ENCODE measurements at places on chromosomes 6 and 20.

DNA sequence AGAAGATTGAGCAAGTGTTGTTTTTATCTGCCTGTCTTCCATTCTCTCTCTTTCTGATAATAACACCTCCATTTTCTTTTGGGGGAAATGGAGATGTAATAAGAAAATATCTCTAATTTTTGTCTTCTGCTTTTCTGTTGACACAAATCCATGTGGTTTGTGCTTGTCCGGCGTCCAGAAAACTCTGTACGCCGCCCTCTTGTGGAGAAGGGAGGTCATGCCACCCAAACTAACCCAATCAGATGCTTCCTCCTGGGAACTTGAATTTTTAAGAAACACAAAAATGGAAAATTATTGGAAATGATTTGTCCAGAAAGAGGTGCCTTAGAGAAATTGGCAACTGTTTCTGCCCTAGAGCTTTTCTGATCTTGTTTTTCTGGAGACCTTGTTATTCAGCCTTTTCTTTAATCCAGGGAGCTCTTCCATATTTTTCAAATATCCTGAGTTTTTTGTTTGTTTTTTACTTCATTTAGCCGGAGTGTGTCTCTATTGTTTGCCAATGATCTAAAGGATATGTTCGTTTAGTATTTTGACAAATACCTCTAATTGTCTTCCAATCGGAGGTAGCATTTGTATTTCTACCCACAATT lies 17.8 kb upstream of the FNDC1 start:
- DNase-seq: no peak

- no peak for DNase-seq
Measured at GRCh38 chr6:112802144-112802543, 455.0 kb downstream of the RFPL4B start.

DNA sequence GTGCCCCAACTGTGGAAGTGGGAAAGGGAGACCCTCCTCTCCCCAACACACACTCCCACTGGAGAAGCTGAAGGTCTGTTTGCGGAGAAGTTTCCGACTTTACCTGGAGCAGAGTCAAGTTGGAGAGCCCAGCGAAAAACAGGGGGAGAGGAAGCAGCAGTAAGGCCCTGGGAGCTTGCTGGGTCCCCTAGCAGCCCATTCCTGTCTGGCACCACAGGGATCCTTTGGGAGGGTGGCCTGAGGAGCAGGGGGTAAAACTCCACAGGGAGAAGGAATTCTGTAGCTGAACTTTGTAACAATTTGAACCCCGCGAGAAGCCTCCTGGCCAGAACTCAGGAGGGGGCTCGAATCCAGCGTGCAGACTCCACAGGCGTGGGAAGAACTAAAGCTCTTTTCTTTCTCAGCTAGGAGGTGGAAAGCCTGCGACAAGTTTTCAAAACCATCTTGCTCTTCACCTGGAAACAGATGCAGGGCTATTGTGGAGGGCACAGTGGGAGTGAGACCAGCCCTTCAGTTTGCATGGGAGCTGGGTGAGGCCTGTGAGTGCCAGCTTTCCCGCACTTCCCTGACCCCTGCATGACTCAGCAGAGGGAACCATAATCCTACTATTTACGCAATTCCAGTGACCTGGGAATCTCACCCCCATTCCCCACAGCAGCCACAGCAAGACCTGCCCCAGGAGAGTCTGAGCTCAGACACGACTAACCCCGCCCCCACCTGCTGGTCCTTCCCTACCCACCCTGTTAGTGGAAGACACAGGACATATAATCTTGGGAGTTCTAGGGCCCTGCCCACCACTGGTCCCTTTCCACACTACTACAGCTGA lies 25.8 kb downstream of the SERPINB9 start:
- DNase-seq: no peak

GRCh38 chr6:110183292-110183885 lies 3.2 kb downstream of the CDC40 start:
- no peak for DNase-seq

DNA sequence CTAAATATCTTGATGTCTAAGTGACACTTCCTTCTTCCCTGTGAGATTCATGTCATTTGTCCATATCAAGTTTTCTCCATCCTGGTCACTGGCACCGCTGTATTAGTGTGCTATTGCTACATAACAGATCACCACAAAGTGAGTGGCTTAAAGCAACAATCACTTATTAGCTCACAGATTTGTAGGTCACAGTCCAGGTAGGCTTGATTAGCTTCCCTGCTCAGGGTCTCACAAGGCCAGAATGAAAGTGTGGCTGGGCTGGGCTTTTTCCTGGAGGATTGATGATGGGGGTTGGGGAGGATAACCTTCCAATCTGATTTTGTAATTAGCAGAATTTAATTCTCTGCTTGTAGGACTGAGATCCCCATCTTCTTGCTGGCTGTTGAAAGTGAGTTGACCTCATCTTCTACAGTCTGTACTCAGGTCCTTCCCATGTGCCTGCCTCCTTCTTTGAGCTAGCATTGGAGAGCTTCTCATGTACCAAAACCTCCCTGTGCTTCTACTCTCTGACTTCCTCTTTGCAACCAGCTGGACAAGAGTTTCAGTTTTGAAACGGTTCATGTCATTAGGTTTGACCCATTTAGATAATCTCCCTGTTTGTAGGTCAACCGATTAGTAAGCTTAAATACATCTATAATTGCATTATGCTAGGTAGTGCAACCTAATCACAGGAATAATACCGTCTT lies 152.4 kb upstream of the MAN1A1 start:
- DNase-seq: no peak

GRCh38 chr6:140269591-140270165 lies 895.2 kb upstream of the CITED2 start:
- DNase-seq: no peak

DNA sequence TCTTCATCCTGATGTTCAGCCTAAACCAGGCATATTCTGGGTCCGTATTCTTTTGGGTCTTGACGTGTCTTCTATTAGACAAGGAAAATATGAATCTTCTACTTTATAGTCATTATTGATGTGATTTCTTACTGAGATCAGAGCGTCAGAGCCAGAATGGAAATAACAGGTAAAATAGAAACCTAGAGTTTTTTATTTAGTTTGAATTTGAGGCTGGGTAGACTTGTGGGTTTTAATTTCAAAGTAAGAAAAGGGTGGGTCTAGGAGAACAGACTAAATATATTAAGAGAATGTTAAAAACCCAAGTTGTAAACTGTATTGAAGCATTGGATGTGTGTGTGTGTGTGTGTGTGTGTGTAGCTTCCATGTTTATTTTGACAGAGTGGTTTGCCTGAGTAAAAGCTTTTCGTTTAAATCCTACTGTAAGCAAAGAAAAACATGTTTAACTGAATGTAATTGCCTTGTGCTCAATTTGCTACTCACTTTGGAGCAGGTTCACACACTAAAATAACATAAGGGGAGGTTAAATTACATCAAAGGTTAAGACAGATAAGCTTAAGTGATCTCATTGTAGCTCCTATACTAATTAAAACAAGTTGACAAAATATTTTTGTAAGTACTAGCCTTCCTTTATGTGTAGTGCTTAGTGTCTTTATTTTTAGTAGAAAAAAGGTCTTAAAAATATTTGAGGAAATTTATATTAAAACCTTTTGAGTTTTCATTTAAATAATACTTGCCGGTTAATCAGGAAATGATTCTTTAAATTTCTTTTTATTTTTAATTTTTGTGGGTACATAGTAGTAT lies 17.4 kb downstream of the HECA start:
- no peak for DNase-seq

DNA sequence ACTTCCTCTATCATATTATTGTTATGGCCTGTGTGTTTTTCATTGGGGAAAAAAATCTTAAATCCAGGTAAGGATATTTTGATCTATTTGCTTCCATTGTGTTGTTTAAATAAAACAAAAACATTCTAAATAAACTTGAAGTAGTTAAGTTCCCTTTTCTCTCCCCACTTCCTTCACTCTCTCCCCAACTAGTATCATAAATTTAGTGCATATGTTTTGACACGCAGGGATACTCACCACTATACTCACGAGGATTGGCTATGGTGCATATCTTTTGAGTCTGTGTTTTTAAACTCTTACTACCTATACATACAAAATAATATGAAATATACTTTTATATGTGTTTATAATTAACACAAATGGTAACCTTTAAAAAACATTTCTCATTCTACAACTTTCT lies 5.2 kb downstream of the TTLL9 start:
- no peak for DNase-seq
